ENCODE measurements at places on chromosomes 1 and 21.

DNA sequence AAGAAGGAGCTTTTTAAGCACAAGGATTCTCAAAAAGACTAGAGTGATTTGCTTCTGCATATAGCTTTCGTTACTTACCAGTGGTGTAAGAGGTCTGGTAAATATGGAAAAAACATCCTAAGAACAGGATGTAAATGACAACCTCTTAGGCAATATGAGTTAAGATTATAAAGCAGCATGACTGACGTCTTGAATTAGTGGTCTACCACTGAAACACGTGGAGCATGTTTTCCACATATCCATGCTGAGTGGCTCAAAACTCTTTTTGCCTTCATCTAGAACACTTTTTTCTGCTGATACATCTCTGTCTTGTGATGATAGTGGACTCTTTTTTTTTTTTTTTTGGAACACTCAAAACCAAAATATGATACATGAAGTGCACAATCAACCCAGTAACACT, 44.6 kb downstream of the RCAN1 start:
- DNase-seq = no peak

GRCh38 chr1:3004285-3005205, 16.7 kb upstream of the ACTRT2 start:
- DNase-seq = no peak

DNA sequence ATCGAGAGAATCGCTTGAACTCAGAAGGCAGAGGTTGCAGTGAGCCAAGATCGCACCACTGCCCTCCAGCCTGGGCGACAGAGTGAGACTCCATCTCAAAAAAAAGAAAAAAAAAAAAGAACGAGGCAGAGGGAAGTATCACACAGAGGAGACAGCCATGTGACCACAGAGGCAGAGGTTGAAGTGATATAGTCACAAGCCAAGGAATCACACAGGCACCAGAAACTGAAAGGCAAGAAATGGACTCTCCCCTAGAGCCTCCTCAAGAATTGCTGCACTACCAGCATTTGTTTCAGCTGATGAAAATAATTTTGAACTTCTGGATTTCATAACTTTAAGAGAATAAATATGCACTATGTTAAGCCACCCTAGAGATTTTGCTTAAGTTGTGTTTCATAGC, 459.6 kb downstream of the PTPRC start:
- DNase-seq = no peak

DNA sequence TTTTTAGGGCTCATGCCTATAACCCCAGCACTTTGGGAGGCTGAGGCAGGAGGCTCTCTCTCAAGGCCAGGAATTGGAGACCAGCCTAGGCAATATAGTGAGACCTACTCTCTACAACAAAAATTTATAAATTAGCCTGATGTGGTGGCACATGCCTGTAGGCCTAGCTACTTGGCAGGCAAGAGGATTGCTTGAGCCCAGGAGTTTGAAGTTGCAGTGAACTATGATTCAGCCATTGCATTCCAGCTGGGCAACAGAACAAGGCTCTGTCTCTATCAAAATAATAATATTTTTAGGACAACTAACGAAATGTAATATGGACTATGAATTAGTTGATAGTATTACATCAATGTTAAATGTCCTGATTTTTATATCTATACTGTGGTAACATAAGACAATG, 68.8 kb upstream of the ARID1A start:
- no peak for DNase-seq

GRCh38 chr1:57976216-57976615, 552.4 kb upstream of the DAB1 start:
- DNase-seq = no peak

DNA sequence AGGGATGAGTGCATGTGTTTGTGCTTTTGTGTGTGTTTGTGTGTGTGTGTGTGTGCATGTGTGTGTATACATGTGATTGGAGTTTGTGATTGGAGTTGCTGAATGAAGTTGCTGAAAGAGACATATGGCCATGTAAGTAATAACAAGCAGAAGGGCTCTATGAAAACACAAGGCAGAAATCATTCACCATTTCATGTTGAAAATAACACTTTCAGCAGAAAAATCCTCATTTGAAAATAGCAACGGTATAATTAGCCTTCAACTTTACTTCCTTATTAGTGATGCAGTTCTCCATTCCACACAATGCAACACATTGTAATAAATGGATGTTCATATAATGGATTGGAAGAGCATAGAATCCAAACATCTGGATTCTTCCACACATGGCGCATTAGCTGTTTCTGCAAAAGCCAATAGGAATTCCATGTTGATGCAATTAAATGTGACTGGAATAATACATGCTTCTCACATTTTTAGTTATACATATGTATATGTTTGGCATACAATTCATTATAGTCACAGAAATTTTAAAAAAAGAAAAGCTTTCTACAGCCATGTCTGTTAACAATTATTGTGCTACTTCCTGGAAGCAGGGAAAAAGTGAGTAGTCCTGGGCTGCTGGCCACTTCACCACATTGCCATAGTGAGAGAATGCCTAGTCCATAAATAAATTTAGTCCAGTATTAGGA, 538.0 kb downstream of the LTN1 start:
- no peak for DNase-seq

- DNase-seq = no peak
These were observed 113.6 kb downstream of the NEK7 start for GRCh38 chr1:198270273-198270828.

GRCh38 chr1:210456731-210457255, 128.1 kb downstream of the HHAT start:
- DNase-seq = no peak

- DNase-seq = no peak
These were observed 30.4 kb upstream of the SLC30A1 start for GRCh38 chr1:211609120-211610024.

DNA sequence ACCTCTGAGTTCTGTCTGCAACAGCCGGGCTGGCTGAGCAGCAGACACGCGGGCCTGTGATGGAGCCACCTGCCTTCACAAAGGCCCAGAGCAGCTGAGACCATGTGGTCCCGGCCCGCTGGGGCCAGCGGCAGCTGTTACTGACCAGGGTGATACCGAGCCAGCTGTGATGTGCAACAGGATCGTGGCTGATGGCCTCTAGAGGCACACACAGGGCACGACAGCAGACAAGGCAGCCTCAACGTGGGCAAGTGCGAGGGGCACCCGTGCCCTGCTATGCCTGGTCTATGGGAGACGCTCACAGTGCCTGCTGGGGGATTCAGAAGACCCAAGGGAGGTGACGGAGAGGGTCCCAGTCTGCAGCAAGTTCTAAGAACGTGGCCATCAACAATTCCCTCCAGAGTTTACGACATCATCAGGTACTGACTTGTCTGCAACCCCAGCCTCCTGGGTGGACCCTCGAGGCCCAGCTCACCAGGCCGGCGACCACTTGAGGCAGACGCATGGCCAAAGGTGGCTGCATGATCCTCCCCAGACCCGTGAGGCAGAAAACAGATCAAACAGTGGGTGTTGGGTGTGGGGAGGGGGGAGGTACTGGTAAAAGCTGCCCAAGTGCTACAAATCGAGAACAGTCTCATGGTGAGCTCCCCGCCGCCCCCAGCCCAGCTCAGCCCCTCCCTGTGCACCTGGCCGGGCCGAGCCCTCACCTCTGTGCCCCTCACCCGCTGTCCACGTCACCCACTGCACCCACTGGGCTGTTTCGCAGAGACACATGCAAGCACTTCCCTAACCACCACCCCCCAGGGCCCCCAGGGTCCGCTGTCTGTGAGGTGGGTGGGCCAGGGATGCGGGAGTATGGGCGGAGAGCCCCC, 6.0 kb downstream of the POFUT2 start:
- DNase-seq = no peak

- DNase-seq = no peak
These were observed 420.8 kb downstream of the NPHP4 start for GRCh38 chr1:5571438-5571837.

GRCh38 chr1:91797164-91797563, 88.8 kb downstream of the TGFBR3 start:
- no peak for DNase-seq

GRCh38 chr21:21860888-21861287, 862.7 kb downstream of the NCAM2 start:
- DNase-seq = no peak

- DNase-seq = no peak
These were observed 37.3 kb downstream of the CHAF1B start for GRCh38 chr21:36422279-36423098.

- DNase-seq = no peak
These were observed 253.6 kb downstream of the HMCN1 start for GRCh38 chr1:185987611-185988321.

DNA sequence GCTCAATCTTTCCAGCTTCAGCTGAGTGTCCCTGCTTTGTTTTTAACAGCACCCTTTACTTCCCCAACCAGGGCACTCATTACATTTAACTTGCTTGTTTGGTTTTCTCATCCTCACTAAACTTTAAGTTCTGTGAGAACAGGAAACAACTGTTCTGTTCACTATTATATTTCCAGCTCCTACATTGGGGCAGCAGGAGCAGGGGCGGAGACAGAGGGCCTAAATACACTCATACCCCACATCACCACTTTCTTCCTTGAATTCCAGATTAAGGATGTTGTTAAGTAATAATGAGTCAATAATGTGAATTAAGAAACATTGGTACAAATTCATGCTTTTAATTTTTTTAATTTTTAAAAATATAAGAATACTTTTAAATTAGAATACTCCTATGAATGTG, 6.0 kb downstream of the DRAM2 start:
- no peak for DNase-seq

- no peak for DNase-seq
These were observed 9.2 kb downstream of the MEF2D start for GRCh38 chr1:156491151-156491949.

DNA sequence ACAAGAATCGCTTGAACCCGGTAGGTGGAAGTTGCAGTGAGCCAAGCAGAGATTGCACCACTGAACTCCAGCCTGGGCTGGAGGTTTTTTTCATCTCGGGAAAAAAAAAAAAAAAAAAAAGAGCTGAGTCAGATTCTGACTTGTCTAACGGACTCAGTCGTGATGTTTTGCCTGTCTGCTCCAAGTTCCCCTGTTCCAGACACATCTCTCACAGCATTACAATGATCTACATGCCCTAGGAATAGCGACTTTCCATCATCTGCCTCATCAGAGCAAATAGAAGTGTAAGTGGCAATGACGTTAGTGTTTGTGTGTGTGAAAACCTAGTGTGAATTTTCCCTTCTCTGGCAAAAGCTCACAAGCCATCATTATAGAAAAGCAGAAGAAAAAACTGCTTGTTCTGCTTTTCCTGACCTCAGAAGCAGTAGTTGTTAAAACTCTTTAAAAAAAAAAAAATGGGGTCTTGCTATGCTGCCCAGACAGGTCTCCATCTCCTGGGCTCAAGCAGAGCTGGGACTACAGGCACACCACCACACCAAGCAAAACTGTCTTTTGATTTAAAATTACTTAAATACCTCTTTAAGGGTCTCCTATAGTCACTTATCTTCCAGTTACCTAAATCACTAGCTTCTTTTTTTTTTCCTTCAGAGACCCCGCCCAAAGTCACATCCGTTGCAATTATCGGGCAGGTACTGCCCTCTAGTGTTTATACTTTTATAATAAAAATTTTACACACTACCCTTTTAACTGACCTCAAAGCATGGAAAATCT, 37.3 kb downstream of the PLEKHO1 start:
- no peak for DNase-seq

DNA sequence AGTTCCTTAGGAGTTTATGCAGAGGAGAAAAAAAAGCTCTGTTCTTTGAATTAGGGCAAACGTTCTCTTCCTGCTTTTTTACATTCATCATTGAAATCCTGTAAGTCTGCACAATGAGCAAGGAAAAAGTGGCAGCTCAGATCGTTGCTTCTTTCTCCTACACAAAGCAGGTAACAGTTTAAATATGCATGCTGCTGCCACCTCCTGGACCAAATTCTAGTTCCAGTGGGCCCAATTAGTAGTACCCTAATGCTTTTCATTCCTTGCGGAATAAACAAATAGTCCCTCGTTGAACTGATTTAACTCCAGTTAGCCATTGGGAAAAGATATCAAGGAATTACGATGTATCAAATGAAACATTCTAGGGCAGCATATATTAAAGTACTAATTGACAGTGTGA, 20.1 kb downstream of the YTHDF2 start:
- no peak for DNase-seq

DNA sequence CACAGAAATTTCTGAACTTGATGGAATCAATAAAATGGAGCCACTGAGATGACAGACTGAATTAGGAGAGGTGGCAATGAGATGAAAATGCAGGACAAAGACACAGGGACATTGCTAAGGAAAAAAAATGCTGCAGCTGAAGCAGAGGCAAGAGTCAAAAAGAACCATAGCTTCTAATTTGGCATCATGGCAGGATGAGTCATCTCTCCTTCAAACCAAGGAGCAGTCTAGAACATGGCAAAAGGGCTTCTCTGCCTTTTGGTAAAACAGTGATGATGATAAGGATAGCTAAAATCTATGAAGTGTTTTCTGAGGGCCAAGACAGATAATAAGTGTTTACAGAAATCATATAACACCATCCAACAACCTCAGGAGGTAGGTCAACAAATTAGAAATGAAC, 16.8 kb downstream of the SLC19A2 start:
- no peak for DNase-seq

DNA sequence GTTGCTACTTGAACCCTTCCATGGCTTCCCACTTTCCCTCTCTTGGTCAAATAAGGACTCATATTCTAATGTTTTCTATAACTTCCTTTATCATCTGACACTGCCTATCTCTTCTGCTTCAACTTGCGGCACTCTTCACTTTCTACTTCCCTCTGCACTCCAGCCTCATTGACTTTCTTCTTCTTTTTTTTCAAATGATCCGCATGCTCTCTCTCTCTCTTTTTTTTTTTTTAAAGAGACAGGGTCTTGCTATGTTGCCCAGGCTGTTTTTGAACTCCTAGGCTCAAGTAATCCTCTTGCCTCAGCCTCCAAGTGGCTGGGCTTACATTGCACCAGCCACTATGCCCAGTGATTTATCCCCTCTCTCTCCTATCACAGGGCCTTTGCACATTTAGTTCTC, 7.3 kb upstream of the IL10 start:
- no peak for DNase-seq

GRCh38 chr1:67465375-67465774, 35.2 kb upstream of the SERBP1 start:
- no peak for DNase-seq

DNA sequence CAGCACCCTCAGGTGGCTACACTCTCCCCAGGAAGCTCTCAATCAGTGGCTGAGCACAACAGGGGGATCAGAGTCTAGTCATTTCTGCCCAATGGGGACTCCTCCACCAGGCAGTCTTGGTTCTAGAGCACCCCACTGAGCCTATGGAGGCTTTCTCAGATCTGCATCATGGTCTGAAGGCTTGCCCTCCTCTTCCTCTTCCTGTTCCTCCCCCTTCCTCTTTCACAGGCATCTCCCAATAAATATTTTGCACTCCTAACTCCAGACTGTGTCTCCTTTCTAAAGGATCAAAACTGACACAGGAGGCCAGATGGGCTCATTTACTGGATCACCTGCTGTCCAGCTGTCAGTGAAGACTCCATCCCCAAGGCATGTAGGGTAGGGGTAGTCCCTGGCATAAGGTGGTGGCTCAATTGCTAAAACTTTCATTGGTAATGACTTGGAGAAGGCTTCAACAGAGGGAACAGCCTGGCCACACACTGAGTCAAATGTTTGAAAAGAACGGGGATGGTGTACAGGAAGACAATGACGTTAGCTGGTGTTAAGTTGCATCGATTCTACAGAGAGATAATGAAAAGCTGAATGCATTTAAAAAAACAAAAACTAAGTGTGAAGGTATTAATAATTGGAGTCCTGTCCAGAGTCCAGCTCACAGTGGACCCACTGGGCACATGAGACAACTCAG, 84.2 kb upstream of the SLC2A1 start:
- DNase-seq = no peak

Measured in stimulated activated CD8-positive, alpha-beta memory T cell treated with anti-CD3 and anti-CD28 coated beads, Interleukin-15, amount 100 ng/mL, for 48 hours (primary cell).